NCI-H524 (cell line): ENCODE measurements at places on chromosomes 6 and 20.

DNA sequence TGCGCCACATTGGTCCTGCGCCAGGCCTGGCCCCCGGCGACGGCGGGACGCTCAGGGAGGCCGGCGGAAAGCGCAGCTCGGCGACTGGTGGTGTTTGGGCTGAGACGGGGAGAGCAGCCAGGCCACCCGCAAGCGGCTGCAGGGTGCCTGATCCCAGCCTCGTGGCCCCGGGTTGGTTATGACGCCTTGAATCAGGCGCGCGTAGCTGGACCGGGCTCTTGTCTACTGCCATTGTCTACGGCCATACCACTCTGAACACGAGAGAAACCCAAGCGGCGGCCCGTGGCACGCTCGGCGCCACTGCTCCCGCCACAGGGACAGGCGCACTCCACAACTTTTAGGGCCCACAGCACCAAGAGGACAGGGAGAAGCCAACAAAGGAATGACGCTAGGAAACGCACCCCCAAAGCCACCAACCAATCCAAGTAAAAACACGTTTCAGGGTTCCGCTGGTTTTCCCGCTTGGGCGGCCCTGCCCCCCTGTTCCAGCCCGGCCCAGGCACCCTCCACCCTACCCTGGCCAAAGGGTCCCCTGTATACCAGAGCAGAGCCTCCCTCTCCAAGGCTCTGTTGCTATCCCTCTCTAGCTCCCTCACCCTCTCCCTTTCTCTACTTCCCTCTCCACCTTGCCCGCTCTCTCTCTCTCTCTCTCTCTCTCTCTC lies 1849.3 kb upstream of the DEFB115 start:
- DNase-seq, result no peak

DNA sequence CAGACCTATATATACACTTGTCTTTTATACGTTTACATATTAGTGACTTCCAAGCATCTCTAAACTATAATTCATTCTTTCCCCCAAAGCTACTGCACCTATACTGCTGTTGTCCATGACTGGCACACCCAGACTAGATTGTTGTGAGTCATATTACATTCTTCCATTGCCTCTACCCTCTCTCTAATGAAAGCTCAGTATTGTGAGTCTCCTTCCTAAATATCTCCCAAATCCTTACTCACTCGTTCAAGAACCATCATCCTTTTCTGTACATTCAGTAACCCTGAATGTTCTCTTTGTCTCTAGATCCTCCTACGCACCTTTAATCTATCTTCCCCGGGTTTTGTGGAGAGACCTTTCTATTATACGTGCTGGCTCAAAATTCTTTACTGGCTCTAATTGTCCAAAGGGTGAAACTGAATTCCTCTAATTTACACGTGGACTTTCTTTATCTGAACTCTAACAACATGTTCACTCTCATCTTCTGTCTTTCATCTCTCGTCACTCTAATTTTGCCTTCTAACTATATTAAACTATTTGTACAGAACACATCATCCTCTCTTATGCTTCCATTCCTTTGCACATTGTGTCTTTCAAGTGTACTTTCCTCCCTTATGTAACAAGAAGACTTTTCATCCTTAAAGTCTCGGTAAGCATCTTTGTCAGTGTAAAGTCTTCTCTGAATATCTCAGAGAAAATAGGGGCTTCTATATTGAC lies 109.3 kb downstream of the IBTK start:
- no peak for DNase-seq

DNA sequence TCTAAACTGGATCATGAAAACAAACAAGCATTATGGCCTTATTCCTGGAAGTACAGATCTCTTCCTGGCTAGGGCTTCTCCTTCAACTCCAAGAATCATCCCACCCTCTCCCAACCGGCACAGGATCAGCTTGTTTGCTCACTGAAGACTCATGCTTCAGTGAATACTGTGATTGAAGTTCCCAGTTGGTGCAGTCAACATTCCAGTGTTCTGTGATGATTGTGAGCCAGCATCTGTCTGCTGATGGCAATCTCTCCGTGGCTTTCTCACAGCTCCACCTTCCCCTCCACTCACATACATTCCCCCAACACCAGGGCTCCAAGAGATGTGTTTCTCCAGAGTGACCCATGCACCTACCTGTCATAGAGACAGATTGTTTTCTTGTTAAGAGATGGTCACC lies 421.3 kb upstream of the BTBD3 start:
- DNase-seq, result no peak

GRCh38 chr6:2870046-2870636 lies 28.5 kb upstream of the SERPINB1 start:
- no peak for DNase-seq

GRCh38 chr6:106525107-106525881 lies 104.0 kb downstream of the RTN4IP1 start:
- no peak for DNase-seq

- DNase-seq, result no peak
These were observed 139.6 kb downstream of the MYLK4 start for GRCh38 chr6:2611092-2611491.

DNA sequence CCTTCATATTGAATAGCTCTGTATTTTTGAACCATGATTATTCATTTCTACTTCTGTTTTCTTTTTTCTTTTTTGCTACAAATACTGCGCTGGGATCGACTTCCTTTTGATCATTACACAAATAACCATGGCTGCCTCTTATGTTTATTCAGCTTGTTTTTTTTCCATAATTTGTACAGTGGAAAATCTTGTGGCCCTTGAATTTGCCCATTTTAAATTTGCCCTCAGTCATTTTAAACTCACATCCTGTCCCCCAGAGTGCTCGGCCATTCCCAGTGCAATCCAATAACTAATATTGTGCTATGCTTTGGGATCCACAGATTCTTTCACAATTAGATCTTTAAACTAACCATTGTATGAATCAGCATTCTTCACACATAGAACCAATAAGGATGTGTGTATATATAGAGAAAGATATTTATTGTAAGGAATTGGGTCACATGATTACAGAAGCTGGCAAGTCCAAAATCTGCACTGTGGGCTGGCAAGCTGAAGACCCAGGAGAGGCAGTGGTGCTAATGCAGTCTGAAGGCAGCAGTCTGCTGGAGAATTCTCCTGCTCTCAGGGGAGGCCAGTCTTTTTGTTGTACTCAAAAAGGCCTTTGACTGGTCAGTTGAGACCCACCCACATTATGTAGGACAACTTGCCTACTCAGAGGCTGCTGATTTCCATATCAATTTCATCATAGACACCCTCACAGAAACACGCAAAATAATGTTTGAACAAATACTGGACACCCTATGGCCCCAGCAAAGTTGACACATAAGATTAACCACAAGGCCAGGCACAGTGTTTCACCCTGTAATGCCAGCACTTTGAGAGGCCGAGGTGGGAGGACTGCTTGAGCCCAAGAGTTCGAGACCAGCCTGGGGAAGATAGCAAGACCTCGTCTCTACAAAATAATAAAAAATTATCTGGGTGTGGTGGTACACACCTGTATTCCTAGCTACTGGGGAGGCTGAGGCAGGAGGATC lies 147.1 kb downstream of the MTHFD1L start:
- DNase-seq, result no peak

GRCh38 chr6:13848522-13849150 lies 34.3 kb upstream of the MCUR1 start:
- DNase-seq, result no peak

- DNase-seq, result no peak
These were observed 6.1 kb downstream of the COL21A1 start for GRCh38 chr6:56241124-56241802.

- no peak for DNase-seq
These were observed 2.2 kb downstream of the CBLN4 start for GRCh38 chr20:56002908-56003800.

DNA sequence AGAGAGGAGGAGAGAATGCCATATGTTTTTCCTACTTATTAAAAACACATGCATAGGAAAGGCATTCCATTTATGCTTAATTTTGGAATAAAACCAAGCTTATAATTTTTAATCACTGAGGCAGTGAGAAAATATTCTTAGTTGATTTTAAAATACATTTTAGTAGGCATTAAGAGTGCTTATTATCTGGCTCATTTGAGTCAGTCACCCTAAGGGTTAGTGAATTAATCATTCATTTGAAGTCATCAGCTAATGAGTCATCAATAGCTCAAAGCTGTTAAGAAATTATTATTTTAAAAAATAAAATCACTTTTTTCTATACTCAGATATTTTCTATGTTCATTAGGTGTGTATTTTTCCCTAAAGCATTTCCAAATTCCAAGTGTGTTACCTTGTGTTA lies 81.6 kb downstream of the TMEM200A start:
- no peak for DNase-seq

DNA sequence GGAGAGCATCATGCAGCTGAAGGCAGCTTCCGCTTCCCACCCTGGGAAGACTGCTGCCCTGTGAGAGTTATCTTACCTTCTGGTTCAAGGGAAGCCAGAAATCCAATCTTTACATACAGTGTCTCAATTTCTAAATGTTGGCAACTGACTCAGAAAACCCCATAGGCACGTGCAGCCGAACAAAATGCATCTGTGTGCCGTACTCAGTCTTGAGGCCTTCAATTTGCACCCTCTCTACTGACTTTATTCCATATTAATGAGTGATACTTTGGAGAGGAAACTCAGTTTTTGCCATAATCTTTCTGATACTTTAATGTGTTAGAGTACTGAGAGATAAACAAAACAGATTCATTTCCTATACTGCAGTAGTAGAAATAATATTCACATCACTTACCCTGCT lies 172.5 kb upstream of the C6orf118 start:
- DNase-seq, result no peak

DNA sequence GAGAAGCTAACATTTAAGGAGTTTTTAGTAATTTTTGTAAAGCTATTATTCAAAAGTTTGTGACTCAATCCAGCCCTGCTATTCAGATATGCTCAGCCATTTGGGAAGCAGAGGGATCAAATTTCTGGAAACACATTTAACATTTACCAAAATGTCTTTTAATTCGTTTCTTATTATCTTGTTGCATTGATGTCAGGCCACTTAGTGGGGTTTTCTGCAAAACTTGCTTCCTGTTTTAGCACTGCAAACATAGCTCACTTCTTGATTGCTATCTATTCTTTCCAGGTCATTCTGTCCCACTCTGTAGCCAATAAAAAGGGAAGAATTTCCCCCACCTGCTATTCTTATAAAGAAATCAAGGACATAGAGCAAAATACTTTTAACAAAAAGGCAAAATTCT lies 176.9 kb upstream of the SUPT3H start:
- no peak for DNase-seq

DNA sequence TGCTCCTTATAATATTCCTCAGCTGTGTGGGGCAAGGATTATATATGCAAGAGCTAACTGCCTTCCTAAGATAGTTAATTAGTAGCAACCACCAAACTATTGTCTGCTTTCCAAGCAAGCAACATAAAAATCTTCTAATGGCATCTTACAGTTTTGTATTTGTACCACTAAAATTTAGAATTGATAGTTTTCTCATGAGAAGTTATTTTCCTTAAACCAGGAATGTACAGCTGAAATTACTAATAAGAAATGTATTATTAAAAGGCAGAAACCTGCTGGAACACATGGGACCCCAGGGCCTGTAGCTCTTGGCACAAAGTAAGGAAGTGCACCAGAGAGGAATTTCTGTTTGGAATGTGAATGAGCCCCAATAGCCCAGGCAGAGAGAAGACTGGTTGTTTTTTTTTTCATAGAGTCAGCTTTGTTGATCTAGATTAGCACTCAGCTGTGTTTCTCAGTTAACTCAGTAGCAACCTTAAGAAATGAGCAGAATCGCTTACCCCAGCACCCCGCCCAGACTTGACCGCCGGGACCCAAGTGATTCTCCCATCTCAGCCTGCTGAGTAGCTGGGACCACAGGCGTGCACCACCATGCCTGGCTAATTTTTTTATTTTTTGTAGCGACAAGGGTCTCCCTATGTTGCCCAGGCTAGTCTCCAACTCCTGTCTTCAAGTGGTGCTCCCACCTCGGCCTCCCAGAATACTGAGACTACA lies 2.6 kb downstream of the MGME1 start:
- peak; percentile 34 for DNase-seq

DNA sequence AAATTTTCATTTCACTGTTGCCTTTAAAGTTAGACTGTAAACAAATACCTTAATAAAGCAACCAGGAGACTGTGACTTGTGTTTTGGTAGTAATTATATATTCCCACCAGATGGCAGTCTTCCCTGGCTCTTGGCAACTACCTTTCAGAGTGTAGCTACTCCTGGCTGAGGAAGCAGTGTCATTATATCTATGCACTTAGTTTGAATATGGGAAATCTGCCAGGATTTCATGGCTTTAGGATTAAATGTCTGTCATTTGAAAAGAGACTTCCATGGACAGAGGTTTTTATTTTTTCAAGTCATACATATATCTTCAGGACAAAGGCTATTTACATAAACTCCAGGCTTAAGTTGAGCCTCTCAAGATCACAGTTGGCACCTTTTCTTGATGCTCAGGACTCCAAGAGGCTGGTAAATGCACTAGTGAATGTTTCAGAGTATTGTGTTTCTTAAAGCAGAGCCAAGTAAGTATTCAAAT lies 160.1 kb downstream of the C6orf58 start:
- DNase-seq, result peak; percentile 99
